Stimulated activated naive CD4-positive, alpha-beta T cell treated with Interleukin-2 at 50 U/mL for 16 hours (primary cell): ENCODE measurements at places on chromosomes 7 and 10.

DNA sequence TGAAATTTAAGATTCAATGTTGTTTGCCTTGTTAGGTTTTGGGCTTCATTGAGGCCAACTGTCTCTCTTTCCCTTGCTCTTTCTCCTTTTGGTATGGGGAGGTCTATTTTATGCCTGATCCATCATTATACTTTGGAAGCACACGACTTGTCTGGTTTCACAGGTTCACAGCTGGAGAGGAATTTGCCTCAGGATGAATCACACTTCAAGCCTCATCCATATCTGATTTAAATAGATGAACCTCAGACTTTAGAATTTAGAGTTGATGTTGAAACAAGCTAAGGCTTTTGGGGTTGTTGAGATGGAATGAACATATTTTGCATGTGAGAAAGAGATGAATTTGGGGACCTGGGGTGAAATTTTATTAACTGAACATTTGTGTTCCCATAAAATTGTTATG is 150.5 kb upstream of the IGFBP3 start:
- DNase-seq, result no peak

DNA sequence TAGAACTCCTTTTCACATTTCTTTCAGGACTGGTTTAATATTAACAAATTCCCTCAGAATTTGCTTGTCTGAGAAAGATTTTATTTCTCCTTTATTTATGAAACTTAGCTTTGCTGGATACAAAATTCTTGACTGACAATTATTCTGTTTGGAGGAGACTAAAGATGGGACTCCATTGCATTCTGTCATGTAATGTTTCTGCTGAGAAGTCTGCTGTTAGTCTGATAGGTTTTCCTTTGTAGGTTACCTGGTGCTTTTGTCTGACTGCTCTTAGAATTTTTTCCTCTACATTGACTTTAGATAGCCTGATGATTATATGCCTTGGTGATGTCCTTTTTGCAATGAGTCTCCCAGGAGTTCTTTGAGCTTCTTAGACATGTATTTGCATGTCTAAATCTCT is 23.4 kb downstream of the CLRN3 start:
- no peak for DNase-seq

- DNase-seq, result no peak
Observed at GRCh38 chr10:74507951-74508350, 318.4 kb upstream of the KAT6B start.

DNA sequence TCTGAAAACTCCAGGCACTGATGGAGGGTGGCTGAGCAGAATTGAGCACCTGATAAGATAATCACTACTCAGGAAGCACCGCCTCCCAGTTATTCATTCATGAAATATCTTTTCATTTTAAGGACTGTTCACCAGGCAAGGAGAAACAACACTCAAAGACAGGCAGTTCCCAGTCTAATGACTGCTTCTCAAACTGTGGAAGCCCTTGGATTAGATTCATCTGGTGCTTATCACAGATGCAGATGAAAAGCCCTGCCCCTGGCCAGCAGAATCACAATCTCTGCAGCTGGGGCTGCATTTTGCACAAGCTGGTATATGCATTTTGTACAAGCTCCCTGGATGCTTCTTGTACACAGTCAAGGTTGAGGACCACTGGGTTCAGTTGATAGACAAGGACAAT is 109.7 kb downstream of the ELMO1 start:
- DNase-seq, result no peak

GRCh38 chr10:129626796-129627435 is 159.9 kb downstream of the MGMT start:
- no peak for DNase-seq

DNA sequence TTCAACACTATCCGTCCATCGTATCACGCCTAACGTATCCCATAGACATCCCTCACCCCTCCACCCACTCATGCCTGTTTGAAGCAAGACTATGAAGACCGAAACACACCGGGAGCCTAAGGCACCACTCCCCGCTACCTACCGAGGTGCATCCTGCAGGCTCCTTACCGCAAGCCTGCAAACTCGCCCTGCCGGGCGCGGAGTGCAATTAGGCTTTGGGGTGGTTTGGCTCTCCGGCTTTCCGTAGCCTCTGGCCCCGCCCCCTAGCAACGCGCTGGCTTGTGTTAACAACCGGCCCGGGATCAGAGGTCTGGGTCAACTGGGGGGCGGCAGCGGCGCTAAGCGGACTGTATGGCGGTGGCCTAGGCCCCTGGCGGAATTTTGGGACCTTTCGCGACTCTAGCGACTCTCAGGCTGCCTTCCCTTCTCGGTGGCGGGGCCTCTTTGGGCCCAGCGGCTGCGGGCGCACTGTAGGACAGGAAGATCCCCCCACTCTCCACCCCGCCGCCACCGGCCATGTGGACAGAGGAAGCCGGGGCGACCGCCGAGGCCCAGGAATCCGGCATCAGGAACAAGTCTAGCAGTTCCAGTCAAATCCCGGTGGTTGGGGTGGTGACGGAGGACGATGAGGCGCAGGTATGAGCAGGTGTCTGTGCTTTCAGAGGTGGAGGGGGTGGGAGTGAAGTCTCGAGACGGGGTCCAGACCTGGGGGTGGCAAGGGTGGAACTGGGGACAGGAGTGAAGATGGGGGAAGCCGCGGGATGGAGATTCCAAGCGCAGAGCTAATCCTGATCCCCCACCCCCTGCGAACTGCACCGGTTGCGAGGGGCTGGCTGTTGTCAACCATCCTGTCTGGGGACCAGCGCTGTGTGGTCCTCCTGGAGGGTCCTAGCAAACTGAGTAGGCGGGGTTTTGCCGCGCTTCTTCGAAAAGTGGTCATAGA is at the start of gene CFAP69:
CFAP69 (plus strand) TSS at position 266 of the 943 bp plus-strand sequence; CDS start at position 517, 251 bp downstream.
- DNase-seq, result peak; percentile 82

DNA sequence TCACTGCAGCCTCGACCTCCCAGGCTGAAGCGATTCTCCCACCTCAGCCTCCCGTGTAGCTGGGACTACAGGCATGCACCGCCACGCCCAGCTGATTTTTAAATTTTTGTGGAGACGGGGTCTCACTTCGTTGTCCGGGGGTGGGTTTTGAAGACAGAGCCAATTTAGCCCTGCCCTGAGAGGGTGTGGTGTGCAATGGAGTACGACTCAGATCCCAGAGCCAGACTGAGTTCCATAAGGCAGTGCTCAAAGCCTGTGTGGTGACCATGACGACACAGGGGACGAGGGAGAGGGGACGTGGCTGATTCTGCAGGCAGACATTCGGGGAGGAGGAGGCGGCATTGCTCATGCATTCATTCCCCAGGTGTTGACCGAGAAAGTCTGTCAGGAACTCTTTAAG is 72.1 kb downstream of the ZMIZ1 start:
- DNase-seq, result no peak

DNA sequence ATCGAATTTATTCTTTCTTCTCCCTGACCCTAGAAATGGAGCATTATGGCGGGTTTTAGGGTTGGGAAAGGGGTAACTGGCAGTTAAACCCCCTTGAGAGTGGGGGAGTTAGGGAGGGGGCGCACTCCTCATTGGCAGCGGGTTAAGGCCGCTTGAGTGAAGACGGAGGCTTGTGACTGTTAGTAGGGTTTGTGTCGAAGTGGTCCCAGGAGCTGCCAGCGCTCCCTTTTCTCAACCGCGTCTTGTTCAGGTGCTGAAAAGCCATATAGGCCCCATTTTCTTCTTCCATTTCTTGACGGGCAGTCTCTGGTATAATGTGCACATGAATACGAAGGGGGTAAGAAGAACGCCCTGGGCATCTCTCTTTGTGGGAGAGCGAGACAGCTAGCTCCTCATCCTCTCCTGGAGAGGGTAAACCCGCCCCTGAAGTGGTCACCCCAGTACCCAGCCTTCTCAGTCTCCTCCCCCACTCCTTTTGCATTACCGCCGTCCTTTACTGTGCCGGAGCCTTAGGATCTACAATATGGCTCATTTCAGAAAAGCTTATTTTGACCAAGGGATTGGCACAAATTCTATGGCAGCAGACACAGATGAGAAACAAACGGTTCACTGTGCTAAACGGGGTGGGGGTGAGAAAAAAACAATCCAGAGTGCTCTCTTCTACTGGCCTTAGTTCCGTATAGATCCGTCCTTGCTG is 836 bp downstream of the KMT2E start:
- peak; percentile 43 for DNase-seq

DNA sequence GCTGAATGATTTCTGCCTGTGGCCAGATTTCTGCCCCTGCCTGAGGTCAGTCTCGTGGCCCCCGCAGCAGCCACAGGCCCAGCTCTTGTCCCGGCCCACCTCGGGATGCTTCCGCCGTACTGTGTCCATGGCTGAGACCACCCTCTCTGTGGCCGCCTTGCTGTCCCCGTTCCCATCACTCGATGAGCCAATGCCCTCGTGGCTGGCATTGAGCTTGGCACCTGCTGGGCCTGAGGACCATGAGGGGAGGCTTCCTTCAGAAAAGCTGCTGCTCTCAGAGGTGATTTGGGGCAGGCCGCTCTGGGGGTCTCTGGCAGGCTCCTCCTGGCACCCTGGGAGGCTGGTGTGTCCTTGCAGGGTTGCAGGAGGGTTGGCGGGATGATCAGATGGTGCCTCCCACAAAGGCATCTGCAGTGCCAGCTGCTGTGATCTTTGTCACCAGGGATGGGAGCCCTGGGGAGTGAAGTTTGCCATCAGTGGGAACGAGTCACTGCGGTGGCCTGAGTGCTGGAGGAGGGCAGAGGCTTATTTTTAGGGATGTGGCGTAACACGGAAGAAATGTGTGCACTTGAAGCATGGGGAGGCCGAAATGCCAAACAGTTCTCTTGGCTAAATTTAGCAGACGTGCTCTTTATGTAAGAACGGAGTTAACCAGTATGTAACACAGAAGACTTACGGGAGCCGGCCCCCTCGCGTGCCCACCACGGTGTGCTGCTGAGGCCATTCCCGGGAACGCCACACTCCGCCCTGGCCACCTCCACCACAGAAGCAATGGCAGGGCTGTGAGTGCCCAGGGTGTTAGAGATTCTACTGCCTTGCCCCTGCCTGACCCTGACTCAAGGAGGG is 47.7 kb downstream of the VIPR2 start:
- no peak for DNase-seq

GRCh38 chr7:149855361-149856305 is 17.5 kb downstream of the ZNF862 start:
- DNase-seq, result no peak

DNA sequence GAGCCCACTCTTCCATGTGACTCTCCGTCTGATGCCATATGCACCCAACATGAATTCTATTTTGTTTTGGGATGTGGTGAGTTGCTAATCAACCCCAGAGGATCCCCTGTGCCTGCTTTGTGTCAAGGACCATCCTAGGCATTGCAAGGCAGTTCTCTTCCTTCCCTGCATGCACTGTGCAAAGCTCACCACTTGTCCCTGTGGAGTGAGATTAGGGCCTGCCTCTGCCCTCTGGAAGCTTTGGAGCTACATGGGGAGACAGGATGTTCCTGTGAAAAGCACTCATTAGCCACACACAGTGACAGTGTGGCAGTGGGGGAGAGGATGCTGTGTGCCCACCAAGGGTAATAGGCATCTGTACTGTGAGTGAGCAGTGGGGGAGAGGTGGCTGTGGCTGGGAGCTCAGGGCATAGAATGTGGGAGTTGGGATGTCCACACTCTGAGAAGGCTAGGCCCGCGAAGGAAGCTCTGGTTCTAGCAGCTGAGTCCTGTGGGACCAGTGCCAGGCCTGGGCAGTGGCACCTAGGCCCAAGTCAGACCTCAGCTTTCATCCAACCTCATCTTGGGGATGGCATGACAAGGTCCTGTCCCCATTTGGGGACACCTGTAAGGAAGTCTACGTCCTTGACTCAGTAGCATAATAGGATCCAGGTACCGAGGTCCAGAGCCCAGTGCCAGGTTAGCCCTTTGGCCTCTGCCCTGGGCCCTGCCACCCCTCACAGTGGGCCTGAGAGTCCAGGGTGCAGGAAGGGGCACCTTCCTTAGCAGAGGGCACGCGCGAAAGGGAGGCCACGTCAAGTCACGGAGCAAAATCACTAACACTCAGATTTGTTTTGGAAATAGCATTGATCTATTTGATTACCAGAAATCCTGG is 6.6 kb downstream of the ADRA2A start:
- DNase-seq, result no peak

- DNase-seq, result no peak
Observed at GRCh38 chr7:99129001-99129400, 14.9 kb downstream of the SMURF1 start.

GRCh38 chr10:125284875-125285597 is 124.7 kb upstream of the CTBP2 start:
- no peak for DNase-seq

DNA sequence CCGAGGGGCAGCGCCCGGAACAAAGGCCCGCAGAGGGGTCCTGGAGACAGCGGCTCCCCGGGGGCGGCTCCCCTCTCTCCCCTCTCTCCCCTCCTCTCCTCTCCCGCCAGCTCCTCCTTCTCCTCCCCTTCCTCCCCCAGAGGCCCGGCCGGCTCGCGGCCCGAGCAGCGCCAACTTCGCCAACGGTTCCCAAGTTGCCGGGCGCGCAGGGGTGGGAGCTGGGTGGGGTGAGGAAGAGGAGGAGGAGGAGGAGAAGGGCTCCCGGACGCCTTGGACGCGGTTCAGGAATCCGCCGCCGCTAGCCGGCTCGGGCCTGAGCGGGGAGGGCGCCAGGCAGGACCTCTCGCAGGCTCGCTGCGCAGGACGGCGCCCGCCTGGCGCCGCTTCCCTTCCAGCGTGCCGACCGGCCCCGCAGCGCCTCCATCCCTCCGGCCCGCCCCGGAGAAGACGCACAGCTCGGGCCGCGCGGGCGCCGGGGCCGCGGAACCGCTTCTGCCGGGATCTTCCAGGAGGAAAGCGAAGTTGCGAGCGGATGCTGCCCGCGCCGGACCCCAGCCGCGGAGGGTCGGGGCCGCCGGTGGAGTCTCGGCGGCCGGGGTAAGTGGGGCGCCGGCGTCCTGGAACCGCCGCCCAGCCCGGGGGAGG is at the start of gene CHST3:
CHST3 (plus strand) TSS at position 298 of the 645 bp plus-strand sequence. CDS start 41,448 bp downstream, outside the sequence.
- DNase-seq, result no peak

GRCh38 chr7:44757311-44757710 is 8.7 kb downstream of the ZMIZ2 start:
- DNase-seq, result no peak

GRCh38 chr7:138170959-138171703 is 94.9 kb downstream of the AKR1D1 start:
- no peak for DNase-seq

DNA sequence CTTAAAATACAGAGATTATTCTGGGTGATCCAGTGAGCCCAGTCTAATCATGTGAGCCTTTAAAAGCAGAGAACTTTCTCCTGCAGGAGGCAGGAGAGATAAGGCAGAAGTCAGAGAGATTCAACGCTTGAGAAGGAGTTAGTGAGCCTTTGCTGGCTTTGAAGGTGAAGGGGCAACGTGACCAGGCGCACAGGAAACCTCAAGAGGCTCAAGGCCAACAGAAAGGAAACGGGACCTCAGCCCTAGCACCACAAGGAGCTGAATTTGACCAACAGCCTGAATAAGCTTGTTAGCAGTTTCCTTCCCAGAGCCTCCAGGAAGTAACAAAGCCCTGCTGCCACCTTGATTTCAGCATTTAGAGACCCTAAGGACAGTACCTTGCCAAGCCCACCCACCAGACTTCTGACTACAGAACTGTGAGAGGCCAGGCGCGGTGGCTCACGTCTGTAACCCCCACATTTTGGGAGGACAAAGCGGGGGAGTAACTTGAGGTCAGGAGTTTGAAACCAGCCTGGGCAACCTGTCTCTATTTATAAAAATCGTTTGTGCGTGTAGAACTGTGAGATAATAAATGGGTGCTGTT is 87.3 kb upstream of the KAT6B start:
- DNase-seq, result peak; percentile 7
